Left kidney (tissue), 8 donors: ENCODE measurements at places on chromosomes 5 and 9. TPM values are rescaled to one million over a fixed set of nuclear protein-coding genes. Genes with fewer than 3 reads are reported as not detected.

DNA sequence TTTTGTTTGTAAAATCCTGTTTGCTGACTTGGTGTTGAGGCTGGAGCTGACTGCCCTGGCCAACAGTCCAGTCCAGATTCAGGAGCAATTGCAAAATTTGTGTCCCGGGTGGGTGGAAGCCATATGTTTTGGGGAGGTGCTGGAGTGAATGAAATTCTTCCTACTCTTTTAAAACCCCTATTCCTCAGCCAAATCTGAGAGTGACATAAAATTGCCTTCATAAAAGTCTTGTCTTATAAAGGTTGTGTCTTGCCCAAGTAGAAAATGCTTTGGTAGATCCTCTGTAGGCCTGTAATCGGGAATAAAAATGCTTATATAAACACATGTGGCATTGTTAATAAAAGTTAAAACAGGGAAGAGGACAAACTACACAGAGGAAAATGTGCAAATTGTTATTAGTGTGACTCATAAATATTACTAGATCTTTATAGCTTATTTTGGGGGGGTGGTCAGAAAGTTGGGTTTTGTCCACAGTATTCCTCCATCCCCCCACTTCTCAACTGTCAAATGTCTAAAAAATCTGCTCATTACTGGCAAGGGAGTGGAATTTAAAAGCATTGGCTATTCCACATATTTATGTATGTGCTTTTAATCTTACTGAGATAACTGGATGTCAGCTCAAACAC lies 45.6 kb downstream of the NNT start:
- no peak for DNase-seq

DNA sequence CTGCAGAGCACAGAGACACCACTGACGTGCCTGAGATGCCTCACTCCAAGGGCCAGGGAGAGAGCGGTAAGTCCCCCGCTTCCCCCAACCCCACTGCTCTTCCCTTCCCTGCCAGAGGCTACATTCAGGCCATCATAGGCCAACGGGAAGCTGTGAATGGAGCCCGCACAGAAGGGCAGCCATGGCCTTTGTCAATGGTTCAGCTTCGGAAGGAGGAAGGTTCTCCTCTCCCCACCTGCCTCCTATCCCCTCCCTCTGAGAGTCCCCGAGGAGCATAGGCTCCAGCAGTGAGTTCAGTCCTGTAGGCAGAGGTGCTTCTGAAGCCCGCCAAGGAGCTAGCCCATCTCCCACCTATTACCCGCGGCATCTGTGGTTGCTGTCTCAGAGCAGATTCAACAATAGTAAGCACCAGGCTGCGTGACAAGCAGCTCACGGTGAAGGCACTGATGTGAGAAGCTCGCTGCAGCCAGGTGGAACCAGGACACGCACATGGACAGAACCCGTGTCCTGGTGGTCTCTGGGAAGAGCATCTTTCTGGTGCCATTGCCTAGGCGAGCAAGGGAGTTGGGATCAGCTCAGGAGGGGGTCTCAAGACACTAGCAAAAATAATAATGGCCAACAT lies 15.9 kb downstream of the QRFP start:
- DNase-seq, result no peak

- no peak for DNase-seq
Measured at GRCh38 chr9:17928768-17929167, 349.9 kb downstream of the SH3GL2 start.

GRCh38 chr5:6941631-6942030 lies 228.4 kb downstream of the TENT4A start:
- no peak for DNase-seq

DNA sequence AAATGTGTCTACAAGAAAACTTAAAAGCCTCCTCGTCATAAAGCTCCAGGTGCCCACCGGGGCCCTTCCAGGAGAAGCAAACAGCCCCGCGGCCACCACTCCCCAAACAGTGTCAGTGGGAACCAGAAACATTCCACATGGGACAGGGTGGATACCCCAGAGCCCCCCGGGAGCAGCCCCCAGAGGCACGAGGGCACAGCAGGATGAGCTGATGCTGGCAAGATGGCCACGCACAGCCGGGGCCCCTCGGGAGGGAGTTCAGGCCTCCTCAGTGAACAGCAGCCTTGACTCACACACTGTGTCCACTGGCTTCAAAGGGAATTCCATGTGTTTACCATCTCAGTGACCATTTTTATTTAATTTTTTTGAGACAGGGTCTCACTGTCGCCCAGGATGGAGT lies 10.5 kb downstream of the EXD3 start:
- no peak for DNase-seq

GRCh38 chr5:176716320-176716719 lies 69.0 kb downstream of the TSPAN17 start:
- no peak for DNase-seq

DNA sequence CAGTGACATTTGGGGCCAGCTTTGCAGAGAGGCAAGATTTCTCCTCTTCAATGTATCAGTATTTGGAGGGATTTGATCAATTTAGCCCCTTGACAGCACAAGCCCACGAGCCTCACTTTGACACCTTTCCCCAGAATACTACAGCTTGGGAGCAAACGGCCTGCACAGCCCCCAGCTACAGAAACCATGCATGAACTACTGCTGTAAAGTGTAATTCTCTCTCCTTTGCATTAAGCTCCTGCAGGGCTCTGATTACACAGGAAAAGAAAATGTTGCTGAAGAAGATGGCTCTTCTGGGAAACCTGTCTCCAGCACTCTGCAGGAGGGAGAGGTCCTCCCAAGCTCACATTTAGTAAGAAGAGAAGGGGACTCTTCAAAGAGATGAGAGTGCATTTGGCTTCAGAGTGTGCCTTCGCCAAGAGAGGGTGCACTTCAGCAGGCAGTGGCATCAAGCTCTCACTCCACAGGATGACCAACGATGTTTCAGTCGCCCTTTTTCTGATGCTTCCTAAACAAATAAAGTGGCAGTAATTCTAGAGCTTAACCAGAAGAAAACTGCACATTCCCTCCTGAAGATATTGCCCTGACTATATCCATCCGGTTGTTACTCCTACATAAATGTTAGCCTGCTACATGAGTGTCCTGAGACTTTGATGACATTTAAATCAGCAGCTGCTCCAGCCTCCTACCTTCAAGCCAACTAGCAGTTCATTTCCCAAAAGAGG lies 272.2 kb downstream of the AUH start:
- peak; percentile 27 for DNase-seq

DNA sequence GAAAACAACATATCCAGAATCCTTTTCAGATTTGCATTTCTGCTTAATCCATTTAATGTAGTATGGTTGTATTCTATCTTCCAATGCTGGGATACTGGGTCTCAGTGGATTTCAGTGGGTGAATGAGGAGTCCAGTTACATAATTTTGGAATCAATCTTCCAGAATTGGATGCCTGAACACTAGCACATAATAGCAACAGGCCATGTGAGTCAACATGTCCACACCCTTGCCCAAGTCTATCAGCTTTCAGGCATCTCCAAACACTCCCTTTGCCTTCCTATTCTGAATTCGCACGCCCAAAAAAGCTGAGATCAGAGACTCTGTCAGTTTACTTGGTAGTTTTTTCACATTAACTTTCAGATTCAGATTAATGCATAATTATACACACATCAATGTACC lies 202.6 kb downstream of the TSSK1B start:
- DNase-seq, result no peak

DNA sequence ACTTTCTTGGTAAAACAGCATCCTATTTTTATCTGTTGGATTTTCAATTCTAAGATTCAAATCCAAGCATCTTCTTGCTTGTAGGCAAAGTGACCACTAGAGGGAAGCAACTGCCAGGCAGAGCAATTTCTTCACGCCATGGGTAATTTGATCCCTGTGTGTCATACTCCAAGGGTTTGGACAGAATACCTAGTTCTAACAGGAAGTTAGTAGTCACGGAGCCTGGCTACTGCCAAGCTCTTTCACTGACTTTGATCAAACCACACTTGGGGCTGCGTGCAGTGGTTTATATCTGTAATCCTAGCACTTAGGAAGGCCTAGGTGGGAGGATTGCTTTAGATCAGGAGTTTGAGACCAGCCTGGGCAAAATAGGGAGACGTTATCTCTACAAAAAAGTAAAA lies 473.6 kb upstream of the TNC start:
- peak; percentile 83 for DNase-seq

- DNase-seq, result no peak
Measured at GRCh38 chr5:114243972-114244317, 117.9 kb upstream of the KCNN2 start.

DNA sequence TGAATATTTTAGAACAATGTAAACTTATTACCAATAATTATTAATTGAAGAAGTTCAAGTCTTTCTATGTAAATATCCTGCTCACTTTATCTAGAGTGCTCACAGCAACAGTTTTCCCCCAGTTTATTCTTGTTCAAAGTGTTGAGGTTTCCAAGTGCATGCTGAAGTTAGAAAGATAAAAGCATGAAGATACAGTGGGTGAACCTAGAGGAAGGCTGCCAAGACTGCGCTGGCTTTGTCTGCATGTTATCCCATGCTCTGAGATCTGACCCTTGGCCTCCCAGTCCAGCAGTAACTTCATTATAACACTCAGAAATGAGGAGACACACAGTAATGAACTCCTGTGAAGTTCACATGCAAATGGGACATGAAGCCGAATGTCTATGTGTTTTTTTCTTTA lies 76.0 kb upstream of the PIP5K1B start:
- DNase-seq, result no peak

DNA sequence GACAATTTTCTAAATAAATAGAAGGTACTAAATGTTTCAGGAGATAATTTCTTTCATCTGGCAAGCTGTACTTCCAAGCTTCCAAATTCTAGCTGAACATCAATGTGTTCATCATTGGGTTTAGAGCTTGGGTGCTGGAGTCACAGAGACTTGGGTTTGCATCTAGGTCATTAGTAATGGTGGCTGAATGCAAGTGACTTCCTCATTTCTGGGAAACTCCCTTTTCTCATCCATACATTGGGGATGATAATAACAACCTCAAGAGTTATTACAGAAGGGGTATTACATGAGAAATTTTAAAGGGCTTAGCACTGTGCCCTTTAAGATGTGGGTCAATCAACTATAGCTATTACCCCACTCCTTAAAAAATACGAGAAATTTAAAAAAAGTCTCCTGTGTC lies 41.1 kb upstream of the KLF4 start:
- no peak for DNase-seq

- no peak for DNase-seq
Measured at GRCh38 chr5:170787216-170787615, 3.7 kb downstream of the GABRP start.

DNA sequence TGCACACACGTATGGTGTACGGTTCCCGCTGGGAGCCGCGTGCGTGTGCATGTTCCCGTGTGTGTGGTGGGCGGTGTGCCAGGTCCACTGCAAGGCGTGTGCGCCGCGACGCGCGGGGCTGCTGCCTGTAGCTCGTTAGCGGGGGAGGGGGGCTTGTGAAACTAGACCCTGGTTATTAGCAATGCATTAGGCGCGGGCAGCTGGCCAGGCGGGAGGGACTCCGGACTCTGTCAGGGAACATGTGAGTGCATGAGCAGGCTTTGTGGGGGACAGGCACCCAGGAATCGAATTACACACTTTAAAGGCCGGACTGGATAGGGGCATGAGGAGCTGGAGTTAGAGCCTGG lies 32.2 kb upstream of the ENHO start:
- DNase-seq, result peak; percentile 76

DNA sequence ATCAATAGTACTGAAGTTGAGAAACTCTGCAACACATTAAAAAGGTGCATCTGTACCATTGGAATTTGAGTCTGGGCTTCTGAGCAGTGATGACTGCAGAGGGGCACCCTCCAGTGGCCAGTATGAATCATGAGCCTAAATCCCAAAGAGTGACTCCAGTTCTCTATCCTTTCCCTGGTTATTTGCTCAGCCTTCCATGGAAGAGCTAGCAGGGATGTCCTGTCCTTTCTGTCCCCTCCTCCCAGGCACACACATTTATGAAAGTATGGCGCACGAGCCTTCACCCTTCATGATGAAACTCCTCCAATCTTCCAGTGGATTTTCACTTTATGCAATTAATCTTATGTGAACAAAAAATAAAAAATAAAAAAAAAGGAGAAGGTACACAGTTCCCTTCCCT lies 81.0 kb downstream of the ESM1 start:
- no peak for DNase-seq

- DNase-seq, result no peak
Measured at GRCh38 chr9:18296702-18297055, 177.3 kb upstream of the ADAMTSL1 start.

GRCh38 chr9:132041798-132042197 lies 37.9 kb downstream of the MED27 start:
- no peak for DNase-seq

DNA sequence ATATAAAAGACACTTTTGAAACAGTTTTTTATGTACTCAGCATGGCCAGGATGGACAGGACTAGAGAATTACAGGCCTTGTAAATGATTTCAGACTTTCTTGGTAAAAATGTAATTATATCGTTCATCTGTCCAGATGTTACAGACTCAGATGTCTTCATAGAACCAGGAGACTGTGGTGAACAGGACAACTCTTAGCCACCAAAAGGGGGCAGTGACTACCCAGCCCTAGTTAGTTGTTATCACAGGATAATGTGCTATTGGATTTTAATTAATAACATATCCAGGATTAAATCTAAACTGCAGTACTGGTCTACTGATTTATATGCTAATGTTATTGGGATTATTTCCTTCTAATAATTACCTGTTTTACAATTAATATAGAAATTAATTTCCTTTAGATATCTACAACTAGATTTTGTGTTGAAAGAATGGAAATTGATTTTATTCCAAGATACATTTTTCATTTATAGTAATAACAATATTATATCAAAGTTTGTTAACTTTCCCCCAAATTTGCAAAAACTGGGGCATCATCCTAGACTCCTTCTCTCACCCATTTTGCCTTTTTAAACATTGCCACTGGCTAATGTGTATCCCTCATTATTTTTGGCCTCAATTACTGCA lies 99.4 kb downstream of the MTREX start:
- peak; percentile 33 for DNase-seq

Gene MYOT
- polyA plus RNA-seq, result 1.5 TPM

Gene SPRY4
- polyA plus RNA-seq, result 30.1 TPM

Gene SPINK1
- 49.5 TPM for polyA plus RNA-seq

Gene GABRA1
- polyA plus RNA-seq, result 0.20 TPM

Gene PTTG1
- polyA plus RNA-seq, result 87.8 TPM

Gene FSTL4
- 0.91 TPM for polyA plus RNA-seq

Gene STK32A
- 23.9 TPM for polyA plus RNA-seq

Gene DBH
- polyA plus RNA-seq, result 0.90 TPM

Gene TMC1
- polyA plus RNA-seq, result 1.3 TPM

Gene CDHR2
- polyA plus RNA-seq, result 25.0 TPM

Gene SLC23A1
- 15.7 TPM for polyA plus RNA-seq

Gene CA9
- polyA plus RNA-seq, result 0.58 TPM

Gene HTR4
- polyA plus RNA-seq, result not detected

Gene PCDHGC4
- 4.4 TPM for polyA plus RNA-seq

Gene BTNL8
- polyA plus RNA-seq, result 0.65 TPM

Gene NUTM2G
- 1.1 TPM for polyA plus RNA-seq

Gene SH3TC2
- 0.96 TPM for polyA plus RNA-seq

Gene ANXA1
- 29.5 TPM for polyA plus RNA-seq
